ENCODE measurements at places on chromosomes 4 and X.
A peak's percentile ranks its signal among the peaks of the same experiment; 100 is the strongest.

DNA sequence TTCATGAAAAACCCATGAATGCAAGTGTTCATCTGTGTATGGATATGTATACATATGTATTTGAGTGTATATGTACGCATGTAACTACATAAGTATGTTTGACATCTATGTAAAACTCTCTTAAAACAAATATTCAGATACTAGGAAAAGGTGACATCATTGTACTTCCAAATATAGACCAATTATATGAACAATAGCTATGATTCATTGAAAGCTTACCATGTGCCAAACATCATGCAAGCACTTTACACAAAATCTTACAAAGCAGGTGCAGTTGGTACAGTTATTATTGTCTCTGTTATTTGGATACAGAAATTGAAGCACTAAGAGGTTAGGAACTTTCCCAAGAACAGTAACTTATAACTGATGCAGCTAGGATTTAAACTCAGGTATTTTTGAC, 21.4 kb downstream of the MAGEB17 start:
- no peak for DNase-seq

DNA sequence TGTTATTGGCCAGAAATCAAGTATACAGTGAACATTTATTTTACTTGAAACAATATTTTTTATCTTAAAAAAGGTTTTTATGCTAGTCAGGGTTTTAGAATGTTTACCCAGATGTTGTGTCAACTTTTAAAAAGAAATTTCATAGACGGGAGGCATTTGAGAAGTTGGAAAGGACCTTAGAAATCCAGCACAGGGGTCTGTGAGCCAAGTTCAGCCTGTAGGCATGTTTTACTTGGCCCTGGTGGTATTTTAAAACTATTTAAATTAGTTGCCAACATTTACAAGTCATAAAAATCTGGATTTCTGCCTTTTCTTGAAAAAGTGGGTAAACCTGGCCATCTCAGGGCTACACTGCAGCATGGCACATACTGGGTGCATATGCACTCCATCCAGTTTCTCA, 25.5 kb upstream of the FHL1 start:
- DNase-seq: no peak

- no peak for DNase-seq
These were observed 274.5 kb upstream of the NOCT start for GRCh38 chr4:138740816-138741745.

- DNase-seq: no peak
These were observed 43.6 kb upstream of the UPRT start for GRCh38 chrX:75230296-75230695.

DNA sequence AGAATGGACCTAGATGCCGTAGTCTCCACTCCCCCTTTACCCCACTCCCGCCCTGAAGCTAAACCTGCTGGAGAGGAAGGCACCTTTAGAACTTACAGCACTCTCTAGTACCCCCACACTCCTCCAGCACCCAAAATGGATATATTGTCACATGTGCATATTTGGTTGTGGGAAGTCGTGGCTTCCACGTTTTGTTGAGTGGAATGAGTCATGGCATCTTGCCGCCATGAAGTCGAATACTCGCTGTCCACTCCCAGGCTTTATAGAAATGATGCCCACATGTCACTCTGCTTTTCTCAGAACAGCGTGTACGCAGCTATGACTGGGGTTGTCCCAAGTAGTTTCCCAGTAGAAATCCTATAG, 545 bp downstream of the ABCE1 start:
- peak; percentile 25 for DNase-seq

- DNase-seq: no peak
These were observed 1.4 kb upstream of the RPS6KA3 start for GRCh38 chrX:20267931-20268701.

DNA sequence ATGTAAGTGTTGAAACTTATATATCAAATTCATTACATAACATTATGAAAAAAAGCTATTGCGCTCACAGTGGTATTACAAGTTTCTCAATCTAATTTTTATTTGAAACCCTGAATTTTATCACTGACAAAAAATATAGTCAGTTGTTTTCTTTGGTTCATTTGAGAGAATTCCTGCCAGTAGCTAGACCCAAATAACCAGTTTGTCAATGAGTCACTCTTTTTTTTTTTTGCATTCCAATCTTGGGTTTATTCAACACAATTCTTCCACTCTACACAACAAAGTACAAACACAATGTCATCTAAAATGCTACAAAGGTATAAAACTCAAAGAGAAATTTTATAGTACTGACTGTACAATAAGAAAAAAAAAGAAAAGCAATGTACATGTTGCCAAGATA, 13.1 kb downstream of the HPF1 start:
- no peak for DNase-seq

- no peak for DNase-seq
These were observed 138.6 kb downstream of the KLHL8 start for GRCh38 chr4:87081826-87082225.
